ENCODE measurements at places on chromosomes 2 and 18.

DNA sequence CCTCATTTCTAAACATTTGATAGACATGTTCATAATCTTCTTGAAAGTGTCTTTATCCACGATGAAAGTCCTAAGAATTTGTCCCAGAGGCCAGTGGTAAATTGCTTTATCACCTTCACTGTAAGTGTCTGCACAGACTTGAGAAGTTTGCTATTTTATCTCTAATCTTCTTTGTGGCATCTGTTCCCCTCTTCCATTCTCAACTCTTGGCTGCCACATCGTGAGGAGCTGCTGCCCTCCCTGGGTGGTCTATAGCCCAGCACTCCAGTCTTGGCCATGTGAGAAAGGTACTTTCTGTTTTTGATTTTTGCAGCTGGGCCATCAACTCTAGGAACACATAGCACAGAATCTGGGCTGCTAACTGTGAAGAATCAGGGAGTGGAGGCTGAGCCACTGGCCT lies 45.5 kb downstream of the SLC14A2 start:
- DNase-seq: no peak

- DNase-seq: no peak
Observed at GRCh38 chr18:44876024-44876423, 195.3 kb downstream of the SETBP1 start.

DNA sequence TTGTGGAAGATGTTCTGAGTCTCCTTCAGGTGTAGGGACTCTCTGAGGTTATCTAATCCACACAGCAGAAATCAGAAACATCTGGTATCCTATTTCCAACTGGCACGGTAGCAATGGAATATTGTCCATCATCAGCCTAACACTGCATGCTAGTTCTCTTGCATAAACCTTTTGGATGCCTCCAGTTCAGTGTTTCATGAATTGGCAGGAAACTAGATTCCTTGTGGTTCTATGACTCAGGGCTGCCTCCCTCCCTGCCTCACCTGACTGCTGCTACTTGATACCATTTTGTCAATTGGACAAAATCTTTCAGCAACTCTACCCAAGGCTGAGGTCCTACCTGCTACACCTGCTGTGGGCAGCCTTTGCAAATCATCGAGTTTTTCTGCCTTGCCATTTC lies 130.9 kb downstream of the TPGS2 start:
- DNase-seq: peak; percentile 72

- no peak for DNase-seq
Observed at GRCh38 chr2:101820519-101820918, 123.0 kb downstream of the MAP4K4 start.

DNA sequence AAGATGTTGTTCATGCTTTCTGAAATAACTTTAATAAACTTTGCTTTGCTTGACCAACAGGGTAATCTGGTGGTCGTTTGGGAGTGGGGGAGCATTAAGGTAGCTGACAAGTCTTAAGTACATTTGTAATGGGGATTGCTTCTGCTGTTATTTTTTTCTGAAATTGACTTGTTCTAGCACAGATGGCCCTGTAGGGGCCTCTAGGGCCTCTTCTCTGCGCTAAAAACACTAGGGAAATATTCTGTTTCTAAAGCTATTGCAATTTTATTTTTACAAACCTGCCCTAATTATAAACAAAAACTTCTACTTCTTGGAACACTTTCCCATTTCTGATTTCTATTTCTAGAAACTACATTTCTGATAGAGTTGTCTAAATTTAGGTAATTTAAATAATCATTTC lies 191.3 kb upstream of the KCNJ3 start:
- no peak for DNase-seq

- no peak for DNase-seq
Observed at GRCh38 chr2:196170606-196171247, 651 bp downstream of the STK17B start.

DNA sequence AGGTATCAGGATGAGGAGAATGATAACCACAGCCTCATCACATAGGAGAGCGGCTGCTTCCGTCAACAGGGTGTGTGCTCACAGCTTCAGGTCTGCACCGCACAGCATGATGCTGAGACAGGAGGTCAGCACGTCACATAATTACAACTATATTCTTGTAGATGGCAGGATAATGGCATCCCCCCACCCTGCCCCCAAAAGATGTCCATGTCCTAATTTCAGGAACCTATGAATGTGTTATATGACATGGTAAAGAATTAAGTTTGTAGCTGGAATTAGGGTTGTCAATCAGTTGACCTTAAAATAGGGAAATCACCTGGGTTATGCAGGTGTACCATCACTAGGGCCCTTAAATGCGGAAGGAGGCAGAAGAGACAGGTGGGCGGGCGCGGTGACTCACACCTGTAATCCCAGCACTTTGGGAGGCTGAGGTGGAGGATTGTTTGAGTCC lies 73.9 kb downstream of the ARL4C start:
- DNase-seq: no peak

DNA sequence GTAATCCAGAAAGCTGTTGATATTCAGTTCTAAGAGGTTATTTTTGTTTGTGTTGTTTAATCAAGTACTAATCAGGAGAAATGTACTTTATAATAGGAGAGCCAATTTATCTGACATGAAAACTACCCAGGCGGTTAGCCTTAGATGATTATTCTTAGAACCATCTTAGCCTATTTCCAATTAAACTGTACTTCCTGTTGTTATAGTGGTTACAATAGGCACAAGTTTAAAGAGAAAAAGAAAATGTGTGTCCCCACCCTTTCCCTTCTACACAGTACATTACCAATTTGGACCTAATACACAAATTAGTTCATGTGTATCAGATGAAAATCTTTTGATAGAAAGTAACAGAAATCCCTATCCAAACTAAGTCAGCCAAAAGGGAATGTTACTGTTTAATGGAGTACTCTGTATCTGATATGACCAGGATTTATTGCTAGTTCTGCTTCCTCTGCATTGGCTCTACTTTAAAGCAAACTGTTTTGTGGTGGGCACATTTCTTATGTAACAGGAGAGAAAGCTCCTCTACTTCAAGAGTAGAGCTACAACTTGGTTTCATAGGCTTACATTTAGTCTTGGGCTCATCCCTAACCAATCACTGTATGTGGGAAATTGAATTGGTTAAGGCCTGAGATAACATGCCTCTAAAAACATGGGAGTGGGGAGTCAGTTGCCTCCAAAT lies 217.9 kb downstream of the UBE2E3 start:
- DNase-seq: no peak

DNA sequence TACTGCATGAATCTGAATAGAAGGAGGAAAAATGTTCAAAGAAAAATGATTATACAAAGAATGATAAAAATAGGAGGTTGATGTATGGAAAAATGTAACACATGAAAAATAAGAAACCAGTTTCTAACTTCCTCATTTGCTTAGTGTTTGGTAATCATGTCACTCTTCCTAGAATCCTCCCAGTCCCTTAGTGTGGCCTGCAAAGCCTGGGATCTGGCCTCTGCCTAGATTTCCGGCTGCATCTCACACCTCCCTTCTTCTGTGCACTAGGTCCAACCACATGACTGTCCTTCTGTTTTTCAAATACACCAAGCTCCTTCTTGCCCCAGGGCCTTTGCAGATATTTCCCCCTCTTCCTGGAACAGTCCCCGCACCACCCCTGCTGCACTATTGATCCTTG lies 76.8 kb upstream of the RBMS1 start:
- DNase-seq: no peak

DNA sequence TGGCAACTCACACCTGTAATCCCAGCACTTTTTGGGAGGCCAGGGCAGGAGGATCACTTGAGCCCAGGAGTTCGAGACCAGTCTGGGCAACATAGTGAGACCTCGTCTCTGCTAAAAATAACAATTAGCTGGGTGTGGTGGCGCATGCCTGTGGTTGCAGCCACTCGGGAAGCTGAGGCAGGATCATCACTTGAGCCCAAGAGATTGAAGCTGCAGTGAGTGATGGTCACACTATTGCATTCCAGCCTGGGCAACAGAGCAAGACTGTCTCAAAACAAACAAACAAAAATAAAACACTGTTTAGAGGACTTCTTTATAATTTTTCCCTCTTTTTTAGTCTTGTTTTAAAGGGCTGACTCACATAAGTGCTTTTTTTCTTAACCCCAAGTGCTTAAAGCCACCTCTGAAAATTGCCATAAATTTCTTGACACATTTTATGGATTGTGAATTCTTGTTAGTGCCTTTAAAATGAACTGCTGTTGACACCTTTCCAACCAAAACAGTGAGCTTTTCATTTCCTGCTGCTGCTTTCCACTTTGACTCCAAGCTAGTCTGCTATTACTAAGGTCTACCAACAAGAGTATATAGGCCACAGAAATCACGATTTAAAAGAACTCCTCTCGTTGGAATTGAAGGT lies 41.7 kb downstream of the CYP20A1 start:
- DNase-seq: peak; percentile 45

- no peak for DNase-seq
Observed at GRCh38 chr2:143802871-143803650, 673.8 kb downstream of the ARHGAP15 start.

- no peak for DNase-seq
Observed at GRCh38 chr2:152493945-152494528, 159.1 kb downstream of the FMNL2 start.

DNA sequence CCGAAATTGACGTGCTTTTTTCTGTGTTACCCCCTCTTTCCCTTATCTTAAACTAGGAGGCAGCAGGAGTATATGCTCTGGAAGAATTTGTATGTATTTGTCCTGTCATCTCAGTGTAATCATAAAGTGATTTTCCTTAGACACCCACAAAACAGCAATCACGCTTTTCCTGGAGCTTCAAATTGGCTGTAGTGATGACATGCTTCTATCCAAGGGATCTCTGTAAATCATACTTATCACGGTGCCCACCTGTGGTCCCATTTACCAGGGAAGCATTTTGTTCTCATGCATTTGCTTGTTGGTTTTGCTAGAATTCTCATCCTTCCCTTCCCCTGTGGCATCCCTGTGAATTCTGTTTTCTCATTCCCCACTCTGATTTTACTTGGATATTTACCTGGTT lies 220.8 kb upstream of the THUMPD2 start:
- DNase-seq: no peak

- no peak for DNase-seq
Observed at GRCh38 chr2:8658064-8658862, 23.6 kb upstream of the ID2 start.

DNA sequence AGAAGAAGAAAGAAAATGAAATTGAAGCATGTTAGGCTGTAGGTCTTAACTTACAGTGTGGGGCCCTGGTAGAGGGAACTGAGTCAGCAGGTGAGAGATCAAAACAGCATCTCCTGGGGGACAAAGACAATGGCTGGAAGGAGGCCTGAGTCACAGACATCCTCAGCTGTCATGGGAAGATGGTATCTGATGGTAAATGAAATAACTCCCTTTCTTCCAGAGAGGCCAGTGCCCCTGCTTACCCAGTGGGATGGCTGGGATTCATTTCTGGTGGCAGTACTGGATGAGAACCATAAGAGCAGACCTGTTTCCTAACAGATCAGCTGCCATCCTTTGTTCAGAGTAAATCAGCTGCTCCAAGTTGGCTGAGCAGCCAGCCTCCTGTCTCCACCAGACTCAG lies 251.3 kb upstream of the EPAS1 start:
- no peak for DNase-seq

DNA sequence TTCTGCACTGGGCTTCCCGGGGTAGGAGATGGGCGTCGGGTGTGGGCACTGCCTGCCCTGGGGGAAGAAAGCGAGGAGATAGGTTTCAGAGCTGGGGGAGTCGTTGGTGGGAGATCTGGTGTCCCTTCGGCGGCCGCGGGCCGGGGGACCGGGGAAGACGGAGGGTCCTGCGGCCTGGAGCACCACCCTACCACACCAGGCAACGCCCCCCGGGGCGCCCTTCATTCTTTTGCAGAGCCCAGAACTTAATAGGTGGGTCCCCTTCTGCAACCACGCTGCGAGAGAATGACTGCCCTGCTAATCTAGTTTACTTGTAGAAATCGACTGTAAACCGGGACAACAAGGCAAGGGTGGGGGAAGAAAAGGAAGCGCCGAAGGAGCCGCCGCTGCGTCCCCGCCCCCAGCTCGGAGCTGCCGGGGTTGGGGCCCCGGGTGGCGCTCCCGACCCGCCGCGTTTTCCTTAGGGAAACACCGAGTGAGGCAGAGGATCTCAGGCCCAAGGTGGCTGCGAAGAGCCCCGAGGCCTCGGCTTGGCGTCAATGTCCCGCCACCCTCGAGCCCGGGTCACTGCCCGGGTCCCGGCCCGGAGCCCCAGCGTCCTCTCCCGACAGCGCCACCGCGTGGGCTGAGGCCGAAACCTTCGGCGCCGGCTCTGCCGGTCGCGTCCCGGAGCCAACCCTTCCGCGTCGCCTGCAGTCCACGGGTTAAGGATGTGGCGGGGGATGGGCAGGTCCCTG lies 5.4 kb upstream of the SATB2 start:
- DNase-seq: no peak

DNA sequence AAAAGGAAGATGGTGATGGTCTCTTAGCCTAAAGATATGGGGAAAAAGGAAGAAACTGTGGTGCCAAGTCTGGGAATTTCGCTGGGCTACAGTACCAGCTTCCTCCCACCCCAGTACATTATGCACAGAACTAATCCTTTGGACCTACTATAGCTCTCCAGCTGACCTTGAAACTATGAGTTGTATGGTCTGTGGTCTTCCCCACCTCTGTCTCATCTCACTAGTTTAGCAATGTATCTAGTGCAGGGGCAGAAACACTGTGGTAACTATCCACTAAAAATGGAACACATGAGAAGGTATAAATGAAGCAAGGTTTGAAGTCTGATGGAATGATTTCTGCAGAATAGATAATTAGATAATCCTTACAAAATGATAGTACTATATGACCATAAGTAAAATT lies 190.4 kb upstream of the CCDC150 start:
- DNase-seq: no peak

- no peak for DNase-seq
Observed at GRCh38 chr2:42233976-42234441, 64.9 kb downstream of the EML4 start.

- DNase-seq: no peak
Observed at GRCh38 chr2:41910126-41910525, 137.7 kb upstream of the PKDCC start.

DNA sequence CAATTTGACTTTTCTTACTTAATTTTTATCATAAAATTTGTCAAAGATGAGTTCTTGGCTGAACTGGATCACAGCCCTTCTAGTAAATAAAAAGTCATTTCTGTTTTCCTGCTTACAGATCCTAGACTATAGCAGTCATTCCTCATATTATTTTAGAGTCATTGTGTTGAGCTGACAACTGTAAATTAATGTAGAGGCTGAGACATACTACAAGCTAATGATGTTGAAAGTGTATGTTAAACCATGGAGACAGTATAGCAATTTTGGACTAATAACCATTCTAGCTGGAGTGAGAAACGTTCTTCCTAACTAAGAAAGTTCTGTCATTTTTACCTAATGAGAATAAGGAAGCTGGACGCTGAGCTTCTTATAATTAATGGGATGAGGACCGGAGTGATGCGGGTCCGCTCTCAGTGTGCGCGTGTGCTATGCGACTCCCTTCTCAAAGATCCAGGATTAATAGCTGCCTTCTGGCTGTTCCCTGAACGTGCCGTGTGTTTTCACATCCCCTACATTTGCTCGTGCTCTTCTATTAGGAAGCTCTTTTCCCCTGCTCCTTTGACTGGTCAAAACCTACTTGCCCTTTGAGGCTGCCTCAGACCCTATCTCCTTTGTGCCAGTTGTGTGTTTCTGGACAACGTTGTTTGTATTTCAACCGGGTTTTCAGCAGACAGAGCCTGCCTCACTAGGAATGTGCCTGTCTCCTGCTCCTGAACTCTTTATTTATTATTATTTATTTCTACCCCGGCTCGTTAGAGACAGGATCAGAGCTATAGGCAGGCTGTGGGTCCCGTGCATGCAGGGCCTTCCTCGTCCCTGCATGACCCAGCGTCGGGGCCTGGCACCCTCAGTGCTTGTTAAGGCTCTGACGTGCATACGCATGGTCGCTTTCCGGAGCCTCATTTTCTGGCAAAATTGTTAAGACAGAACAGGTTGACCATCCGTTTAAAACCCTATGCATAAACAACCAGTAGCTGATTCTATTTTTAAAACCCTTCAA lies 182.6 kb downstream of the DCDC2C start:
- DNase-seq: no peak
